ENCODE measurements at places on chromosomes 3 and 15. TPM values are rescaled to one million over a fixed set of nuclear protein-coding genes. Genes with fewer than 3 reads are reported as not detected.

GRCh38 chr3:48851407-48851806 lies 3.7 kb upstream of the PRKAR2A start:
- no peak for ATAC-seq

DNA sequence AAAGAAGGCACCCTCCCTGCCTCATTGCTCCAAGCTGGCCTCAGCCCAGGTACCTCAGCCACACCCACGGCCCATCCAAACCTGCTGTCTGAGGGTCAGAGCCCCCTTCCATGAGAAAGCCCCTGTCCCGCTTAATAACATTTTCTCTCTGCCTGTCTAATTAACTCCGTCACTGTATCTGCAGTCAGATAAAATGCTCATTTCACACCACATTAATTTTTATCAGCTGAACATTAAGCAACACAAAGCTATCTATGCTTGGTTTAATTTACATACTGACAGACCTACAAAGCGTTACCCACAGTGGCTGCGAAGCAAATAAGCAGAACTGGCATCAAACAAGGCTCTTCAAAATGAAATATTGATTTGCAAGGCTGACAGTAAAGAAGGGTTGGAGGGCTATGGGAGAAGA lies 309.8 kb upstream of the ICE2 start:
- no peak for ATAC-seq

DNA sequence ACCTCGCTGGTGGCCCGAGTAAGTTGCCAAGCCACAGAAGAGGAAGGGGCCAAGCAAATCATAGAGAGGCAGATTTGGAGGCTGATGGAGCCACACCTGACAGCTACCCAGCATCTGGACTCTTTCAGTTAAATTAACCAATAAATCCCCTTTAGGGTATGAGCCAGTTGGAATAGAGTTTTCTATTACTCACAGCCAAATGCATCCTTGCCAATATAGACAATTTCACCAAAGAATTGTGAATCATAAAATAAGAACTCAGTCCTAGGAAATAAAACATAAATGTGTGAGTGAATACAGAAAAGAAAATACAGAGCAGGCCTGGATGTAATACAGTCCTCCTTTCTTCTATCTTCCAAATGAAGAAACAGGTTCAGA lies 161.6 kb upstream of the ANKRD28 start:
- ATAC-seq, result no peak

Gene TMCO5A
- not detected for total RNA-seq

GRCh38 chr15:53576841-53577240 lies 182.6 kb downstream of the WDR72 start:
- ATAC-seq, result no peak

Gene SLC25A38
- total RNA-seq, result 21.3 TPM
